ENCODE measurements at places on chromosomes 3 and 15.
A peak's percentile ranks its signal among the peaks of the same experiment; 100 is the strongest.

DNA sequence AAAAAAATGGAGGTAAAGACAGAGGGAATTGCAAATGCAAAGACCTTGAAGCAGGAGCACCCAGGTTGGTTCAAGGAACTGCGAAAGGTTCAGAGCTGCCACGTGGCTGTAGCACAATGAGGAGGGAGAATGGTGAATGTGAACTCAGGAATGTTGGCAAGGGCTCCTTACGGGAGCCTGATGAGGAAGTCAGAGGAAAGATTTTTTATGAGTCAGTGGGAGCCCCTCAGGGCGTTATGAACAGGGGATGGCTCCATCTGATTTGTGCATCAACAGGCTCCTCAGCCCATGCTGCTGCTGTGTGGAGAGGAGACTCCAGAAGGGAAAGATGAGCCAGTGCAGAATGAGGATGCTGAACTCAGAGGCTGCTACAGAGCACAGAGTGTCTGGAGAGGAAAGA, 194.4 kb downstream of the ARRDC4 start:
- DNase-seq: no peak

DNA sequence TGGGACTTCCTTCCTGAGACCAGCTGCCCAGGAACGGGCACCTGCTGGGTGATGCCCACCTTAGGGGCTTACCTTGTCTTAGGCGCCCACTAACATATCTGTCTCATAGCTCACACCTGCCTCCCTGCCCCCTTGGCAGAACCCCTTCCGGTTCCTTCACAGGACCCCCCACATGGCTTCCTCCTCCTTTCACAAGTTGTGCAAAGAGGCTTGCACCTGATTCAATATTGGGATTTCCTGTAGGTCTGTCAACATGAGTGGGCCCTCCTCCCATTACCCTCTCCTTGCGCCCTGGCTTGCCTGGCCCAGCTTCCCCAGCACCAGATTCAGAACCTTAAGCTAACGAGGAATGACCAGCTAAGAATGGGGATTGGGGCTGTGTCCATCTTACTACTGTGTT, 633 bp downstream of the THPO start:
- DNase-seq: no peak

- no peak for DNase-seq
Observed at GRCh38 chr3:99843590-99844258, 26.1 kb downstream of the CMSS1 start.

DNA sequence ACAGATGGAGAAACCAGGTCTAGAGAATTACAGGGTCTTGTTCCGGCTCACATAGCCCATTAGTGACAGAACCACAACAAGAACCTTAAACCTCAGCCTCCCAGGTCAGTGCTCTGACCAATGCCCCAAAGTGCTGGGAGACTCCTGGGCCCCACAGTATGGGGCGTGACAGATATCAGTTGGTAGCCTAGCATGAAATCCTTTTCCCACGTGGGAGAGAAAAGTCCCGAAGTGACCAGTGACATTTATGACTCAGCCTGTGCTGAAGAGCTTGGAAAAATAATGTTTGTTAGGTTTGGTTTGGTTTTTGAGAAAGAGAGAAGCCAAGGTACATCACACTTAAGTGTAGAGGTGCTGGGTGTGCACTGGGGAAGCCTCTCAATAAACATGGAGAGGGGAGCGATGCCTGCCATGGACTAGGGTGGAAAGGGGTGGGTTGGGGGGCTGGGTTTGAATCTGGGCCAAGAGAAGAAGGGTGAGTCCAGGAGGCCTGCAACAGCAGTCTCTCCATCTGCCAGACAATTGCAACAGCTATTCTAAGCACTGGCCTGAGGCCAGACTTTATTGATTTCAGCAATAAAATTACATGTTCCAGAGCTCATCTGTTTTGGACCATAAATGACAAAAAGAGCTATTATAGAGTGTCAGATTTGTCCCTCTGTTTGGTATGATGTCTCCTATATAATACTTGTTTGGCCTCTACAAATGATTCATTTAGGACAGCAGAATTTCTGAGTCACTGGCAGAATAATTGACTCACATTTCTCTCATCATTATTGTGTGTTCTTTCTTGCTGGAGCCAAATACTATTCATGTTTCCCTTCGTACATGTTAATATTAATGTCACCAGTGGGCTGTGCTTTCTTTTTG, 43.4 kb downstream of the C2CD4A start:
- peak; percentile 73 for DNase-seq

GRCh38 chr15:64911311-64912186, at the start of gene ANKDD1A:
ANKDD1A (plus strand) TSS chr15:64911902; CDS start chr15:64911931, 29 bp downstream.
- DNase-seq: peak; percentile 44

- DNase-seq: no peak
Observed at GRCh38 chr15:48641416-48641815, 4.1 kb downstream of the FBN1 start.

DNA sequence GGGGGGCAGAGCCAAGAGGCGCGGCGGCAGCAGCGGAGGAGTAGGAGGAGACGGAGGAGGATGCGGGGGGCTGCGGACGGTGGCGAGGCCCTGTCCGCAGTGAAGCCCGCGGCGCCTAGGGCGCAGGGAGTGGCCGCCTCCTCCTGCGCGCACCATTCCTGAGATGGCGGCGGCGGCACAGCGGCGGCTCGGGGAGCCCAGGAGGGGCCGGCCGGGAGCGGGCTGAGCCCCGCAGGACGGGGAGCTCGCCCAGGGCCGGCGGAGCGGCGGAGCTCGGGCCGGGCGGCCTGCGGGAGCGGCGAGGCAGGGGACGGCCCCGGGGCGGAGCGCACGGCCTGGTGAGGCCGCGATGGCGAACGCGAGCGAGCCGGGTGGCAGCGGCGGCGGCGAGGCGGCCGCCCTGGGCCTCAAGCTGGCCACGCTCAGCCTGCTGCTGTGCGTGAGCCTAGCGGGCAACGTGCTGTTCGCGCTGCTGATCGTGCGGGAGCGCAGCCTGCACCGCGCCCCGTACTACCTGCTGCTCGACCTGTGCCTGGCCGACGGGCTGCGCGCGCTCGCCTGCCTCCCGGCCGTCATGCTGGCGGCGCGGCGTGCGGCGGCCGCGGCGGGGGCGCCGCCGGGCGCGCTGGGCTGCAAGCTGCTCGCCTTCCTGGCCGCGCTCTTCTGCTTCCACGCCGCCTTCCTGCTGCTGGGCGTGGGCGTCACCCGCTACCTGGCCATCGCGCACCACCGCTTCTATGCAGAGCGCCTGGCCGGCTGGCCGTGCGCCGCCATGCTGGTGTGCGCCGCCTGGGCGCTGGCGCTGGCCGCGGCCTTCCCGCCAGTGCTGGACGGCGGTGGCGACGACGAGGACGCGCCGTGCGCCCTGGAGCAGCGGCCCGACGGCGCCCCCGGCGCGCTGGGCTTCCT, at the start of gene GPR27:
GPR27 (plus strand) TSS at position 155 of the 909 bp plus-strand sequence; CDS start at position 350, 195 bp downstream.
- no peak for DNase-seq

DNA sequence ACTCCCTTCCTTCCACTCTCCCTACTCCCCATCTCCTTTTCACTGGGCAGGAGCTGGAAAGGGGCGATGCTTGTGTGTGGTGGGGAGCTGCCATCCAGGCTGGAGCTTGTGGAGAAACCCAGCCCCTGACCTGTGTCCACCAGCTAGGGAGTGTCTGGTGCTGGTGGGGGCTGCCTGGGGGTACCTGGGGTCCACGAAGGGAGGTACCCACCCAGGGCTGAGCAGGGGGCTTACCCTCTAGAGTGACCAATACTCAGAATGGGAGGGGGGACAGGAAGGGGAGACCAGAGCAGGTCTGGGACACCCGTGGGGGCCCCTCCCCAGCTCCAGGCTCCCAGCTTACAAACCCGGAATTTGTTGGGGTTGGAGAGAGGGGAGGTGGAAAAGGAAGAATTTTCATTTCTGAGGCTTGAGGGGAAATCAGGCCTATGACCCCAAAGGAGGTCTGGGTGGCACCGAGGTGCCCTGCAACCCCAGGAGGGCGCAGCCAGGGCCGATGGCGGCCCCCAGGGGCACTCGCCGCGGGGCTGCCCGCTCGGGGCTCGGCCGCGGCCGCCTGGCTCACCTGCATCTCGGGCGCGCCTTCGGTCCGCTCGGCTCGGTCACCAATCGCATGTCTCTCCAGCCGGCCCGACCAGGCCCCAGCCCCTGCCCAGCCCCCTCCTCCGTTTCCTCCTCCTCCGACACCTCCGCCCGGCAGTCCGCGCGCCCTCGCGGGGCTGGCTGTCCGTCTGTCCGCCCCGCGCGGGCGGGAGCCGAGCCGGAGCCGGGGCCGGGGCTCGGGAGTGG, 773 bp downstream of the LINGO1 start:
- DNase-seq: no peak

DNA sequence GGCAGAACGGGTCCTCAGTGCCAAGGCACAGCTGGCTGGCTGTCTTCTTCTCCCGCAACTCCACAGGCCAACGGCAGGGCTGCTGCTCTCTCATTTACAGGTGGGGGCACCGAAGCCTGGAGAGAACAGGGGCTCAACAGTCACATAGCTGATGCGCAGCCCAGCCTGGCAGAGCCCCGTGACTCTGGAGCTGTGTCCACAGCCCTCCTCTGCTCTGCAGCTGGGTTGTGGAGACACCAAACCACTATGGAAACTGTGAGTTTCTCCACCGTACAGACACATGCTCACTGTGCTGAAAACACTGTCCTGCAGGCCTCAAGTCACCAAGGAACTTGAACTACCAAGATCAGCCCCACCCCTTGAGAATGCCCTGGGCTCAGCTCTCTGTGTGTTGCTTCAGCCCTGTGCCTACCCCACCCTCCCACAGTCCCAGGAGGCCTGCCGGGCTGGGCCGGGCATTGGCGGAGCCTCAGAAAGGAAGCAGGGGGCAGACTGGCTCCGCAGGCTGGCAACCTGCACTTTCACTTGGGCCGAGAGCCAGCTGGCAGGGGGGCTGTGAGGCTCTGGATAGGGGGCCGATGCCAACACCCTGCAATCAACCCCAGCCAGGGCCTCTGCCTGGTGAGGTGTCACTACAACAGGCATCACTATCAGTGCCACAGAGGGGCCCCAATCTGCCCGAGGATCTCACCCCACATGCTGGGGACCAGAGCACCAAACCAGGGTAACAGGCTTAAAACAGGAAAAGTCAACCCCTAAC, 113.7 kb upstream of the RPL32 start:
- DNase-seq: peak; percentile 9

- DNase-seq: no peak
Observed at GRCh38 chr15:31268108-31268501, 58.5 kb upstream of the KLF13 start.

GRCh38 chr3:20772869-20773268, 586.9 kb upstream of the SGO1 start:
- no peak for DNase-seq

Data from NCI-H1694 treated with DMSO at 0.1 percent for 48 hours (cell line).